Renal cortical epithelial cell (primary cell): ENCODE measurements at places on chromosomes 16 and 17. TPM values are rescaled to one million over a fixed set of nuclear protein-coding genes. Genes with fewer than 3 reads are reported as not detected.

DNA sequence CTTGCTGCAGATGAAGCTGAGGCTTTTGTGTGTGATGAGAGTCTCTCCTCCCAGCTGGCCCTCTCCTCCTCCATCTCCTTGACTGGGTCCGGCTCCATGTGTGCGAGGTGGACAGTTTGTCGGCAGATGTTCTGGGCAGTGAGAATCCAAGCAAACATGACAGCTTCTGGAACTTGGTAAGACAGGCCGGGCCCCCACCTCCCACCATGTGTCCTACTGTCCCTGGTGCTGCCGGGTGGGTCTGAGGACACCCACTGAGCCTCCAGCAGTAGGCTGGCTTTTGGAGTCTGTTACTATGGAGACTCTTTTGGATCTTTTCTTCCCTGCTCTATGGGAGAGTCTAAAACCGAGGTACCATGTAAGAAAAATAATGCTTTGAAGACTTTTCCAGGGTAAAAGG, 12.7 kb downstream of the NUP85 start:
- DNase-seq: no peak

DNA sequence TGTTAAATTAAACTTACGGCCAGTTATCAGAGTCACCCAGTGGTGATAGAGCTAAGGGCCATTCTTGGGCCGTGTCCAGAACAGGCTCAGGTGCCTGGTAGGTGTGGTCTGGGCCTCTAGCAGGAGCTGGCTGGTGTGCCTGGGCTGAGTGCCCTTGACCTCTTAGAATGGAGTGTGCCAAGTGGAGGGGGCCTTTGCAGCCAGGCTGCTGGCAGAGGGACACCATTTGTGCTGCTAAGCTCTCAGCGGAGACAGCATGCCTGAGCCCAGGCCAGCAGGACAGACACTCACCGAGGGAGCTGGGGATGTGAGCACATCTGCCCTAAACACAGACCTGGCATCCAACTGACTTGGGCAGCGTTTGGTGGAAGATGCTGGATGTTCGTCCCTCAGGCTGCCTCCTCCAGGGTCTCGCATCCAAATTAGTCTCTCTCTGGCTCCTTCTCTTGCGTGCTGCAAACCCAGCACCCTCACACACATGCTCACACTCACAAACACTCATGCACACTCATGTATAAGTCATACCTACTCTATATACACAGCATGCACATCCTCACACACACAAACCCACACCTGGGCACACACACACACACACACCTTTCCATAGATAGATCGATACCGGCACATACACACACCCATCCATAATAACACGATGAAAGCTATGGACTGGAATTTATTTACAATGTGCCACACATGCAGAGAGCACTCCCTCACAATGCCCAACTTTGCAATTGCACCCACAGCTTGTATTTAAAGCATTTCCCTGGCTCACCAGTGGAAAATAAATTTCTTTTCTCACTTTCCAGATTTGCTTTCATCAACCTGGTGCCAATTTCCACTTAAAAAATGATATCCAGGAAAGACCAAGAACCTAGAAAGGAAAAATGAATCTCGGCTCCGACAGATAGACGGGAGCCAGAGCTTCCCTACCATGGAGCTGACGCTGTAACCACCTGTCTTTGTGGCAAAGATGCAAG, 33.6 kb upstream of the CDH5 start:
- no peak for DNase-seq

DNA sequence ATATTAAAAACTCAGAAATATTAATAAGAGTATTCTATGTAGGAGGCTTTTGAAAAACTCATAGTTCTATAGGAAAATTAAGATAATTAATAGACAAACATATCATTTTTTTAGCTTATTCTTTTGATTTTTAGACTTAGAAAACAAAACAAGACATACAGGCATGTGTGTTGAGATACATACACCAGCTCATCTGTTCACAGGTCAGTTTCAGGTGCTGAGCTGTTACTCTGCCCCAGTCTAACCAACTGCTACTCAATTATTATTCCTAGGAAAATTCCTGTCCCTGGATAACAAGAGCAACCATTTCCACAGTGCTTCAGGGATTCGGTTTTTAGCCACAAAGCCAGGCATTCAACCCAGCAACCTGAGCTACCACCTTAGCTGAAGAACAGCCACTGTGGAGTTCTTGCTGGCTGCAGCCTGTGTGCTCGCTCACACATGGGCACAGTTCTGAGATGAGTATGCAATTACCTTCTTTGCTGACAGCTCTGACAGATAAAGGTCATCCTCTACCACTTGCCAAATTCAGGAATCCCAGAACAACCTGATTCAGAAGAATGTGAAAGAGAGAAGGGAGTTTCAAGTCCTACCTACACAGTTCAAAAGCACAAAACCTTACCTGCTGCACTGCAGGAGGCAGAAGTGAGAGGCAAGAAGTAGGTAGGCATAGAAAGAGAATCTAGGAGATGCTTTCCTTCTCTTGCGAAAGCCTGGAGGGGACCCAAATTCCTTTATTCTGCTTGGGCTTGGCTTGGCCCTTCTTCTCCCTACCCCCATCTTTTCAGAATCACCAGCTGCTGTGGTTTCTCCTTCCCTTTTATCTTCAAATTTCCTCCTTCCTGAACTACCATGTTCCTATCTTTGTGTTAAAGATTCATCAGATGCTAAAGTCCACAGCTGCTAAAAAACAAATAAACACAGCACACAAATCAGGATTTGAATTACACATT, 62.7 kb downstream of the TEX2 start:
- DNase-seq: no peak

DNA sequence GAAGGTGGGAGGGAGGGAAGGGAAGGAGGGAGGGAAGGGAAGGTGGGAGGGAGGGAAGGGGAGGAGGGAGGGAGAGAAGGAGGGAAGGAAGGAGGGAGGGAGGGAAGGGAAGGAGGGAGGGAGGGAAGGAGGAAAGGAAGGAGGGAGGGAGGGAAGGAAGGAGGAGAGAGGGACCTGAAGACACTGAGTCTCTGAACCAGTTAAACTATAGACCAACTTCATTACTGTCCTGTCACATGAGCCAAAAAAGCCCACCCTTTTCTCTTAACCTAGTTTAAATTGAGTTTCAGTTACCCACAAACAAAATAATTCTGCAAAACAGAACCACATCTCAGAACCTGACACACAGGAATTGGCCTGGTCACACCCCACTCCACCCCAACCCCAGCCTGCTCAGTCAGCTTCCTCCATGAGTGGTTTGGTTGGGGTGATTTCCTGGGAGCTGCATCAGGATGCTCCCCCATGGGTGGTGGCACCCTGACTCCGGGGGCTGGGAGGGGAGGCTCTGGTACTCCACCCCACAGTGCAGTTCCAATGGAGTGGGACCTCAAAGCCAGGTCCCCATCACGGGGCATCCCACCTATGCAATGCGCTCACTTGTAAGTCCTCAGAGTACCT, 4.7 kb upstream of the PRR29 start:
- DNase-seq: no peak

- DNase-seq: no peak
These were observed 4.4 kb downstream of the NHERF2 start for GRCh38 chr16:2031081-2031577.

GRCh38 chr17:1930337-1930645, 94.8 kb downstream of the RTN4RL1 start:
- no peak for DNase-seq

GRCh38 chr17:75105126-75106080, 4.4 kb upstream of the ARMC7 start:
- DNase-seq: no peak

Gene PHOSPHO1
- total RNA-seq: 0.05 TPM in 1 of 2 replicates, not detected in the other

Gene ARHGAP27
- total RNA-seq: 12.1 and 22.6 TPM in 2 replicates

Gene ABCA6
- 0.50 TPM in 1 of 2 replicates, not detected in the other for total RNA-seq
